ENCODE measurements at places on chromosomes 2 and 18. TPM values are rescaled to one million over a fixed set of nuclear protein-coding genes. Genes with fewer than 3 reads are reported as not detected.

DNA sequence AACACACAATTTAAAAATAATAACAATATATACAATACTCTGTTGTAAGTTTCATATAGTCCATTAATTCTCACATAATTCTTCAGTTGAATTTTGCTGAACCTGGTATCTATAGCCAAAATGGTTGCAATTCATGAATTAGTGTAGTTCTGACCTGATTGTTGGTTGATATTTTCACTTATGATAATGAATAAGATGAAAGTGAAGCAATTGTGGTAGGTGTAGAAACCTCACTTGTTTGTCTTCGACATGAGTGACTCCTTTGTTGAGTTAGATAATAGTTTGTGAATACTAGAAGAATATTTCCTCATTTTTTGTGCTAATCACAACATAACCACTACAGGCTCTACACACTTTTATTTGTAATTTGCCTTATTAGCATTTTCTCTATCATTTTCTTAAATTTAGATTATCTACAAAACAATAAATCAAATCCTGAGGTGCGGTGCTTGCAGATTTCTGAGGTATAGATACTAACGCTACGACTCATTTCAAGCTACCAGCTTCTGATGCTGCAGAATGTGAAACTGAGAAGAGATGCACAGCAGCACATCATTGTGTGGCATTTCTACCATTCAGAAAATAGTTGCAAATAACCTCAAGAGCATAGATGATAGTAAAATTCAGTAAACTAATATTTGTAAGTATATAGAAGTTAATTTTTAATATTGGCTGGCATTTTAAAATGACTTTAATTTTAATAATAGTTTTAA is 117.9 kb downstream of the KCNH7 start:
- DNase-seq, result no peak

- no peak for DNase-seq
Measured at GRCh38 chr2:20516646-20517341, 69.9 kb downstream of the RHOB start.

GRCh38 chr2:100882645-100883613 is 63.0 kb downstream of the NPAS2 start:
- no peak for DNase-seq

DNA sequence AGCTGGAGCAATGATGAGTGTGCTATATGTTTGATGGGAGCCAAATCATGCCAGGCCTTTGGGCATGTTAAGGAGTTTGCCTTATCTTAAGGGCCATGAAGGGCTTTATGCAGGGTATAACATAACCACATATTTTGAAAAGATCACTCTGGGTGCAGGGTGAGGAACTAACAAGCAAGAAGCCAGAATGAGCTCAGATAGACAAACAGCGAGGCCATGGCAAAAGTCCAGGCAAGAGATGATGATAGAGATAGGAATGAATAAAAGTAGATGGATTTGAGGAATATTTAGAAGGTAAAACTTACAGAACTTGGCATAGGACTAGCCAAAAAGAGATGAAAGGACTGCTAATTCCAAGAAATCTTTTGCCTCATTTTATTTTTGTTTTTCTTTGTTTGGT is 6.7 kb downstream of the GALNT3 start:
- no peak for DNase-seq

DNA sequence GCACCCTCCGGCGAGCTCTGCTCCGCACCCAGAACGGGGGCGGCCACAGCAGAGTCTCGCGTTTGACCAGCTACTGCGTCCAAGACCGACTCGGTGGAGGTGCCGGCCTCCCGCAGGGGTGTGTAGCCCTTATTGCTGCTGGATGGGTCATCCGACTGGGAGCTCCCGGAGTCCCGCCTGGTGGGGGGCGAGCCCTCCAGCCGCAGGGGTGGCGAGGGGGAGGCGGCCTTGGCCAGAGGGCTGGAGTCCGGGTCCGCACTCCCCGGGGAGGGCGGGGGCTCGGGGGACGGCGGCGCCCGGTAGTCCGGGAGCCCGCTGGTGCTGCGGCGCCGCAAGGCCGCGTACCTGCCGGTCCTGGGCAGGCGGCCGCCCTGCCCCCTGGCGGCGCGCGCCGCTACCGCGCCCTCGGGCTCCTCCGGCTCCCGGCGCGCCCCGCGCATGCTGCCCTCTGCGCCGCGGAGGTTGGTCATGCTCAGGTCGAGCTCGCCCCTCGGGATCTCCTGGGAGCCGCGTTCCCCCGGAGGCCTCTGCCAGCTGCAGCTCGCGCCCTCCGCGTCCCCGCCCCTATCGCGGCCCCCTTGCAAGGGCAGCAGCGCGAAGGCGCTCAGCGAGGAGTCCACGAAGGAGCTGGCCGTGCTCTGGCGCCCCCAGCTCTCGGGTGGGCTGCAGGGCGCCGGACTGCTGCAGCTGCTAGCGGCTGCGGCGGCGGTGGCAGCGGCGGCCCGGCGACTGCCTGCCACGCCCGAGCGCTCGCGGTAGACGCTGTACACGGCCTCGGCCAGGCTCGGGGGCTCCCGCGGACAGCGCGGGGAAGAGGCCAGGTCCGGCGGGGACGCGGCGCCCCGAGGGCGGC is 4.8 kb downstream of the TMEM200C start:
- DNase-seq, result peak; percentile 46

- no peak for DNase-seq
Measured at GRCh38 chr2:125167820-125168219, 1142.7 kb downstream of the CNTNAP5 start.

GRCh38 chr2:210162466-210163124 is 8.6 kb downstream of the KANSL1L start:
- no peak for DNase-seq

DNA sequence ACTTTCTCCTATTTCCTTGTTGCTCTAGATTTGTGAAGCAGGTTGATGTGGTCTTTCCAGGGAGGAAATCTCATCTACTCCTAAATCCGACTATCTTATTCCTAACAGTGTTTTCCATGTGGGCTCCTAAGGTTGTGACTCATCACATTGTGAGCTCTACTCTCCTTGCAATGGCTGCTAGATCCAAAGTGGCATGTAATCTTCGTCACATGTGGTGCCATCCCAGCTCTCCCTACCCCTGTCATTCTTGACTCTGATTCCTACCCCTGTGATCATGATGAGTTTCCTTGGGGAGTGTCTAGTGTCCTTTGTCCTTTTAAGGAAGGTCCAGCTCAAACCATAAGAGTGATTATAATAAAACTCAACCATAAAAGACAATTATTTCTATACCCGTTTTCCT is 47.3 kb upstream of the GULP1 start:
- no peak for DNase-seq

DNA sequence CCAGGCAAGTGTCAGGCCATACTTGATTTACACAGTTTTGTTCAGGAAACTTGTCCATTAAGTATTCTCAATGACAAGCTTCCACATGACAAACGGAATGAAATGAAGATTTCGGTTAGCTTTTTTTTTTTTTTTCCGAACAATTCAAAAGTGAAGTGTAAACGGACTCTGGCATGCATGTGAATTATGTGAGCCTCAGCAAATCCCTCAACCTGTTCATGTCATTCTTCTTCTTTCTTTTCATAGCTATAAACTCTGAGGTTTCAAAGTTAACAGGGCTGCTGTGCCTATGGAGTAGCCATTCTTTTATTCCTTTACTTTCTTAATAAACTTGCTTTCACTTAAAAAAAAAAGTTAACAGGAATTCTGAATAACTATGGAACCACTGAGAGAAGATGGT is 110.3 kb downstream of the NOL10 start:
- DNase-seq, result no peak

DNA sequence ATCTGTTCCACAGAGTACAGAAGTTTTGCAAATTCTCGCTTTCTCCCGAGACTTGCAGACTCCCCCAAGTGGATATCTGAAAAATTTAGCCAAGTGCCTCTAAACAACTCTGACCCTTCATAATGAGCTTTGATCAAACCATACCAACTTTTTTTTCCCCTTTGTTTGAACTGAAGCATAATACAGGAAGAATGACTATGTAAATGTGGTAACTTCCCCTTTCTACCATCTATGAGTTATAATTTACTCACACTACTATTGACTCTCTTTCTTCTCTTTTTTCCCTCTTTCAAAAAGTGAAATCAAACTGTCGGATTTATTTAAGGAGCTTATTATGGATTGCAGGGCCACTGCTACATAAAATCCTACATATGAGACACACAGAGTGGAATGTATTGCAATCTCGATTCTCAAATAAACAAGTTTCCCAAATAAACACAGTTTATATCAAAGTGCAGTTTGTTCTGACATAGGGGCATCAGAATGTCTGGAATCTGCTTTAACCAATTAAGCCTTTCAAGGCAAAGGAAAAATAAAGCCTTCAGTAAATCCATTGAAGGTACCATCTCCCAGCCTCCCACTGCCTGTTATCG is 1.4 kb upstream of the ZNF804A start:
- no peak for DNase-seq

DNA sequence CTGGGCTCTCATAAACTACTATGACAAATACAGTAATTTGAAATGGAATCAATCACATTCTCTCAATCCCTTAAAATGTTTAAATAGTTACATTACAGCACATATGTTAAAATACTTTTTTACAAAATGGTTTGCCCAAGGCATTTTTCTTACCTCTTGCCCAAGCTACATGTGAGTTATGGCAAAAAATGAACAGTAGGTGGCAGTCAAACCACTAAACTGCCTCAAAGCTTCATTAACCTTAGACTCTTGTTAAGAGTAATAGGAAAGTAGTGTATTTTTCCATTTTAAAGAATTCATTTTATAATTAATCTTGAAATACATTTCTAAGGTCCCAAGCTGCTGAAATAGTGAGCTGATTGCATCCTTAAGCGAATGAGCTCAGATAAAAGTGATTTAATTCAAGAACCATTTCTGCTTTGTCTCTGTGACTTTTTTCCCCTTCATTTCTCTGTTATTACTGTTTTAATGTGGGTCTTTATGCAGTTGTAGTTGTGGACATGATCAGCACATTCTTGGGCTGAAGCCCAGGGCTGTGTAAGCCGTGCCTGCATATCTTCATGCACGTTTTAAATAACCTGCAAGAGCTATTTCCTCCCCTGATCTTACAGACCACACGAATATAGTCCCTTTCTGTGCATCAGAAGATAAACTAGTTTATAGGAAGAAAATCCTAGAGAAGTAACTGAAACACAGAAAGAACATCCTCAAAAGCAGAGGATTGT is 311.8 kb downstream of the LNPK start:
- DNase-seq, result no peak

- no peak for DNase-seq
Measured at GRCh38 chr18:58208207-58208932, 164.3 kb downstream of the NEDD4L start.

GRCh38 chr2:223548194-223548593 is 54.0 kb downstream of the SCG2 start:
- no peak for DNase-seq

DNA sequence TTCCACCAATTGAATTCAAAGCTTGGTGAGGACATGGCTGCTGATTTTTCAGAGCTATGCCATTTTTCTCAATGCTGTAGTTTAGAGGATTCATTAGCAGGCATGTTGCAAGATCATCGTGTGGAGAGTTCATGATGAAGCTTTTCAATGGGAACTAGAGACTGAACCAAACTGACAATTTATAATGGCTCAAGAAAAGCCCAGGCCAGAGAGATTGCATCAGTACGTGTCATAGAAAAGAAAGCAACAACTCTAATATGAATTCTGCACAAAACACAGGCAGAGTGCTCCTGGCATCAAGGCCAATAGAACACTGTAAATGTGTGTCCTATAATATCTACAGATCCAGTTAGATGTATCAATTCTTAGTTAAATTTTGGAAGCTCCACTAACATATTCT is 477.6 kb downstream of the LRP1B start:
- DNase-seq, result no peak

- DNase-seq, result no peak
Measured at GRCh38 chr2:156445296-156446220, 9.4 kb downstream of the GPD2 start.

GRCh38 chr18:5463390-5463789 is 80.4 kb downstream of the EPB41L3 start:
- peak; percentile 82 for DNase-seq

GRCh38 chr2:195820373-195820772 is 163.3 kb downstream of the SLC39A10 start:
- DNase-seq, result no peak

GRCh38 chr2:127081826-127082633 is 24.9 kb downstream of the BIN1 start:
- DNase-seq, result peak; percentile 88

- DNase-seq, result no peak
Measured at GRCh38 chr2:85790032-85790431, 36.2 kb downstream of the ATOH8 start.

GRCh38 chr18:74715306-74715705 is 117.6 kb downstream of the ZNF407 start:
- DNase-seq, result no peak

DNA sequence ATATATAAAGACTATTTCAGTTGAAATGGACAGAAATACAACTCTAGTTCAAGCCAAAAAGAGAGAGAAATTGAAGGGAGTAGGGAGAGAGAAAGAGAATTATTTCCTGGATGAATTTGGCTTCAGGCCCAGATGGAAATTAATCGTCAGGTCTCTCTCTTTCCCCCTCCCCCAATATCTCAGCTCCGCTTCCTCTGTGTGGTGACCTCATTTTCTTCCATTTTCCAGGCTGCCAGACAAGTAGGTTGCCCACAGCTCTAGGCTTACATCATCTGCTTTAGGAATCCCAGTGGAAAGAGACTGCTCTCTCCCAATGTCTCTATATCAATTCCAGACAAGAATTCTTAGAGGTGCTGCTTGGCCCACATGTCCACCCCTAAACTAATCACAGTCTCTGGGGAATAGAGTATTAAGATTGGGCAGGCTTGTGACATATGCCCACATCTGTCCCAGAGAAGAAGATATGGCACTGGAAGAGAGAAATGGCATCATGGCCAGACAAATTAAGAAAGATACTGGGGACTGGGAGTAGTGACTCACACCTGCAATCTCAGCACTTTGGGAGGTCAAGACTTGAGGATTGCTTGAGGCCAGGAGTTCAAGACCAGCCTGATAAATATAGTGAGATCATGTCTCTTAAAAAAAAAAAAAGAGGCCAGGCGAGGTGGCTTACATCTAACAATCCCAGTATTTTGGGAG is 37.2 kb upstream of the CFAP36 start:
- DNase-seq, result no peak

GRCh38 chr2:10009271-10009810 is 34.0 kb upstream of the KLF11 start:
- DNase-seq, result no peak

The G6PC2 gene
- not detected for total RNA-seq

The EGR4 gene
- total RNA-seq, result not detected

The FLACC1 gene
- total RNA-seq, result 1.7 TPM

The SCN1A gene
- not detected for total RNA-seq

The DCTN1 gene
- total RNA-seq, result 131 TPM

The NAT8 gene
- total RNA-seq, result not detected

The DLX2 gene
- not detected for total RNA-seq

The DYSF gene
- total RNA-seq, result 123 TPM

The DSC1 gene
- not detected for total RNA-seq

The CHAC2 gene
- 5.5 TPM for total RNA-seq

The C18orf32 gene
- 25.9 TPM for total RNA-seq

Data from psoas muscle (tissue), 8 donors.